ENCODE measurements at places on chromosomes 3 and 15.
A peak's percentile ranks its signal among the peaks of the same experiment; 100 is the strongest.

GRCh38 chr15:64688770-64689169 lies 86.6 kb downstream of the RBPMS2 start:
- DNase-seq = no peak

DNA sequence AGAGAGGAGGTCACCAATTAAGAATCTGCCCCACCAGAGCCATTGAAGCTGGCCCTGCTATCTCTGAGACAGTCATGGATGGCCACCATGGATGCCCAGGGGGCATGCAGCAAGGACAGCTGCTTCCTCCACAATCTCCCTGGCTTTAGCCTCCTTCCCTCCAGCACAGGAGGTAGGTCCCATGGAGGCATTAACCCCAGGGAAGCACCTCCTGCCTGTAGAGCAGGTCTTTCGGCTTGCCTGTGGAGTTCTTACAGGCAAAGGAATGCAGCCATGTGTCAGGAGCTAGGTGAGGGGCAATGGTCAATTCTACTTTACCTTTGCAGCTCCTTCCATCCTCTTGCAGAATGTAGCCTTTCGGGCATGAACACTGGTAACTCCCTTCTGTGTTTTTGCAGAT lies 93.8 kb downstream of the DUT start:
- DNase-seq = no peak

- DNase-seq = no peak
Observed at GRCh38 chr3:183069086-183069485, 30.2 kb downstream of the MCCC1 start.

DNA sequence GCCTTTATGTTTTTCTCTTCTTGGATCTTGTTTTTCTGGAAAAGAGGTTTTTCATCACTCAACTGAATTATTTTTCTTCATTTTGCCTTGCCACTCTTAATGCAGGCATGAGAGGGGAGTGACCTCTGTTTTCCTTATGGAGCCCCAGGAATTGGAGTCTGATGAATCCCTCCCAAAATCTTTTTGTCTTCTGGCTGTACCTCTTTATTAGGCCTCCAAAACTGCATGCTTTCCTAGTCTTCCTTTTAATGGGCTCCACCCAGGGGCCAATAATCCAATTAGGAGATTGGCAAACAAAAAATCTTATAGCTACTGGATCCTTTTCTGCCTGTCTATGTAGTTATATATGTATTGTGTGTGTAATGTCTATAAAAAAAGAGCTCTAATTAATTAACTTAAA lies 192.4 kb upstream of the PEX5L start:
- DNase-seq = no peak

GRCh38 chr3:177622520-177622919 lies 425.2 kb upstream of the TBL1XR1 start:
- no peak for DNase-seq

GRCh38 chr3:38588995-38589937 lies 60.2 kb downstream of the SCN5A start:
- peak; percentile 28 for DNase-seq

- DNase-seq = no peak
Observed at GRCh38 chr15:57122080-57122840, 203.8 kb downstream of the TCF12 start.

- peak; percentile 71 for DNase-seq
Observed at GRCh38 chr3:134029734-134030378, at the start of gene SLCO2A1. Gene SLCO2A1, minus strand, starts transcription at chr3:134029925. Its CDS starts 123 bp downstream, at chr3:134029802.

- DNase-seq = no peak
Observed at GRCh38 chr3:23942546-23942945, 2.5 kb upstream of the NR1D2 start.

DNA sequence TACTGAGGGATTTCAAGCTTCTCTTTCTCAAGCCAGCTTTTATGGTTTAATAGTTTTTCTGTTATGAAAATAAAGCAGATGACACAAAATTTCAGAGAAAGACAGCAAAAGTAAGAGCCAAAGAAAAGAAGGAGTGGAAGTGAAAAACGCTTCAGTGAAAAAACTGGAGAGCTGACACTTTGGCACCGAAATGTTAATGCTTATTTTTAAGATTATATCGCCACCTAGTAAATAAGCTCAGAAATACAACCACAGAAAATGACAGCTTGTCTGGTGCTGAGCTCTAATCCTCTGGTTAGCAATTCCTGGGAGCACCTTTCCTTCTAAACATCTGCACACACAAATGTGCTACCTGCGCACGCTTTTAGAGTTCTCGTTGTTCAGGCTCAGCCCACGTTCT lies 101.6 kb downstream of the ZPLD1 start:
- DNase-seq = no peak

DNA sequence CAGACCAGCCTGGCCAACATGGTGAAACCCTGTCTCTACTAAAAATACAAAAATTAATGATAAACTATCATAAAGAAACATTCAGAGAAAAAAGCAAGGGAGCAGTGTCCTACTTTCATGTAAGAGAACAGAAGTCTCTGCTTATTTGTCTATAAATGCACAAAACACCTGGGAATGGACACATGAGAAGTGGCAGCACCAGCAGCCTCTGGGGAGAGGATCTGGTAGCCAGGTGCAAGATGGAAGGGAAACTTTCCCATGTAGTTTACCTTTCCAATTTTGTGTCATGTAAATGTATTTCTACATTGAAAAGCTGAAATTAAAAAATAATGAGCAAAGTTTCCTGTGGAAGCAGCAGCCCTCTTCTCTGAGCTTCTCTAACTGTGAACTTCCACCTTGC lies 18.8 kb downstream of the SCAP start:
- DNase-seq = no peak

DNA sequence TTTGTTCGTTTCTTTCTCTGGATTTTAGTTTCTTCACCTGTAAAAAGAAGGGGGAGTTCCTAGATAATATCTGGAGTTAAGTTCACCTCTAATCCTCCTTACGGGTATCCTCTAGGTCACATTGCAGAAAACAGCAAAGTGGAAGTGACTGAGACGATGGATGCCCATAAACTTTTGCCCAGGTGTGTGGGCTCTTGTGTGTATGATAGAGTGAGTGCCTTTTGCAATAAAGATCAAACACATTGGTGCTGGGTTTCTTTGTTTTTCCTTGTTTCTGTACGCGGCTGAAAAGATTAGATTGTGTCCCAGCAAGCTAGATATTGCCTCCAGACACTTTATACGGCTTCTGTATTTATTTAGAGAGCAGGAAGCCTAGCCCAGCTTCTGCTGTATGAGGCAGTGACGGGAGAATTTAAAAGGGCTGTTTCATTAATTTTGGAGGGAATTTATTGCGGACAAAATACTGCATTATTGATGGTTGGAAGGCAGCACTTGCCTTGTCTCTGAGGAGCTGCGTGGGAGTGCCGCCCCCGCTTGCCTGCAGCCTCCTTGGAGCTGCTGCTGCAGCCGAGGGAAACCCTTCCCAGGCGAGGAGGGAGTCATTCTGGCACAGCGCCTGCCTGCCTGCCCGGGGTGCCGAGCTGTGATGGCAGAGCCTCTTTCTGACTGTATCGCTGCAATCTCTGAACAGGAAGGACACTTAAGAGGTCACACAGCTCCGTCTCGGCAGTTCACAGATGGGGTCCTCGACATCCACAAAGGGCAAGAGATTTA lies 38.5 kb downstream of the PYDC2 start:
- DNase-seq = no peak

DNA sequence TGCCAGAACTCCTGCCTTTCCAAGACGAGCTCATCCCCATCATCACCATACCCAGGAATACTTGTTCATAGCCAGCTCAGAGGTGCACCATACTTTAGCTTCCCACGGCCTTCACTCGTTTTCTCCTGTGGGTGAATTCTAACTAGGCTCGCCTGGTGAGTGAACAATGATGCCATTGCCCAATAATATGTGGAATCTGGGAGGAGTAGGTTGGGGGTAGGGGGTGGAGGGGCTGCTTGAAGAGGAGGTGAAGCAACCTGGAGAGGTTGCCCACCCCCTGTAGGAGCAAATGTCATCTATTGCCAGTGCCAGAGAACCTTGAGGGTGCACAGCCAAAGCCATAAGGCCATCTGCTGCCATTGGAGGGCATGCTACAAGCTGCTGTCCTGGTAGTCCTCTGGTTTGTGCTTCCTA lies 592 bp upstream of the ZNF445 start:
- no peak for DNase-seq

GRCh38 chr3:62027796-62028195 lies 345.6 kb downstream of the FEZF2 start:
- no peak for DNase-seq

DNA sequence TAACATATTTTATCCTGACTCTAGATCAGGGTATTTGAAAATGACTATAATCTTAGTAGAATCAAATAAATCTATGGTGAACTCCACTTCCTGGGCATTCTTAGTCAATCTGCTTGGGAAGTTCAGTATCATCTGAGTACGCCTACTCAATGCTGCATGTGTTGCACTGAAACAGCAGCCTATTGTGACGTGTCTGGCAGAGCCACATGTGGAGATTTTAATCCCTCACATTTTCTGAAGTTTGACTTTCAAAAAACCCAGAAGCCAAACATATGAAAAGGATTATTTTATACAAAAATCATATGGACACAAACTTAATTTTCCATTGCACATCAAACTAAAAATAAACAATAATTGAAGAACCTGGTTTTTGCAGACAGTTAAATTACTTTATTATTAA lies 798.3 kb downstream of the ROBO1 start:
- DNase-seq = no peak

GRCh38 chr15:46778876-46779275 lies 938.4 kb upstream of the SEMA6D start:
- no peak for DNase-seq

DNA sequence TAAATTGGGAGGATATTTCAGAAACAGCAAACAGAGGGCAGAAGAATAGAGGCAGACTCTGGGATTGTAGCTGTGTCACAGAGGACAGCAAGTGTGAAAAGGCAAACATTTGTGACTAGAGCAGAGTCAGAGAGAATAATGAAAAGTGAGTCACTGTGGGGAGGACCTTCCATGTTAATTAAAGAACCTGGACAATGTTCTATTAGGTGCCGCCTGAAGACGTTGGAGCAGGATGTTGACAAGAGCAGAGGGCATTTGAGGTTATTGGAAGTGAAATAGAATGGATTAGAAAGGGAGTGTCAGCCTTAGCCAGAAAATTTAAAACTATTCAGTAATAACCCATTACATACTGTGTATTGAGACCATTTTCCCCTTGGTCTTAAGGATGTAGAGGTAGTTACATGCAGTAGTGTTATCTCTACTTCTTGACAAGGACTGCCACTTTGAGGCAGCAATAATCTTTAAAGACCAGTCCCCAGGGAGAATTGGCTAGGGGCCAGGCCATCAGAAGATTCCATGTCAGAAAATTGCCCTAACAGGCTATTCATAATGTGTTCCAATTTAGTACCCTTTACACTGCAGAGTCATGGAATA lies 5.8 kb downstream of the ACKR2 start:
- DNase-seq = no peak

- DNase-seq = no peak
Observed at GRCh38 chr15:34582461-34583371, 735 bp downstream of the GOLGA8B start.

GRCh38 chr15:68644083-68644904 lies 65.5 kb downstream of the CORO2B start:
- DNase-seq = peak; percentile 12

- DNase-seq = no peak
Observed at GRCh38 chr15:34336991-34337556, 507 bp downstream of the SLC12A6 start.

DNA sequence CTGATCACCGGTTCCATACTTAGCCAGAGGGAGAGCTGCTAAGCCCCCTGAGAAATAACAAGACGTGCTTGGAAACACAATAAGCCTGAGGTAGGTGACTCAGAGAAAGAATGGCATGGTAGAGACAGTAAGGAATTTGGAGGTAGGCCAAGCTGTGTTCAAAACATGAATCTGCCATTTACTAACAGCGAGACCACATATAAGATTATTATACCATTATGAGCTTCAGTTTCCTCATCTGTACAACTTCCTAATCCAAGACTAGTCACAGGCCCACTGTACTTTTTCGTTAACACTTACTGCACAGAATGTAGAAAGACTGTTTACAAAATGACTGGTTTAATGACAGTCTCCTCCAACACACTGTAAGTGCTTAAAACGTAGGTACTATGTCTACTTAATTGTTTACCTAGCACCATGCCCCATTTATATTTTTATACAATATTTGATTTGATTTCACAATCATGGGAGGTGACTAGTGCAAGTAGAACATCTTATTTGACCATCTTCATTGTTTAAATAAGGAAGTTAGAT lies 25.7 kb downstream of the ATOSA start:
- no peak for DNase-seq

- no peak for DNase-seq
Observed at GRCh38 chr15:48440084-48440483, 108.9 kb downstream of the DUT start.

DNA sequence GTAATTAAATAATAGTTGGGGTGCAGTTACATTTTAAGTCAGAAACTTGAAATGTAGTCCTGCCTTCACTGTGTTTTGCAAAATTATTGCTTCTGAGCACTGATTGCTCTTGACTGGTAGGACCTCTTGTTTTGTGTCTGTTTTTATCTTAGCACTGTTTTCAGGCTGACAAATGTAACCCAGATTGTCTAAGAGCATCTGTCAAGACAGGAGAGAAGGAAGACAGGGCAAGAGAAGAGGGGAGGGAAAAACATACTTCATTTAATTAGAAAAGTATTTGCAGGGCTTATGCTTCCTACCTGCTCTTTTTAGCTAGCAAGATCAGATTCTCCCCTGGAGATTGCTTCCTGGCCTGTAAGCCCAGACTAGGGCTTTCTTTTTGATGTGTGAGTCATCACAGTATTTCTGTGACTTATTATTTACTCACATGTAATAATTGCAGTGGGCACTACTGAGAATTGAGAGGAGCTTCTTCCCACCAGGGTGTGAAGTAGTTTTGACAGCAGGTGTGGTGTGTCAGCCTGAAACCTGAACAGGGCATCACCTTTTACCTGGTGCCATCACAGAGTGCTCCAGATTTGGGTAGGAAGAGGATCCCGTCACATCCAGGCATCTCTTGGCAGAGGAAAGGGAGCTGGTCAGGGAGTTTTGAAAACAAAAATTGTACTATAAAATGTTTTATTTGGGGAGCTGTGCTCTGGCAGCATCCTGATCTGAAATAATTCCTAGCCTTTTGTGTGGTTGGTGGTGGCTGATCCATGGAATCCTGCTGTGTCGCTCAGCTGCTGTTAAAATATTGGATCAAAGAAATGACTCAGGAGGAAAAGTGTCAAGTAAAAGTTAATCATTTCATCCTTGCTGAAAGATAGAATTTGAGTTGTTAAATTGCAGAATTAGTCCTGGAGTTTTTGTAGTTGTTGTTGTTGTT lies 98.2 kb downstream of the TMEM108 start:
- no peak for DNase-seq

DNA sequence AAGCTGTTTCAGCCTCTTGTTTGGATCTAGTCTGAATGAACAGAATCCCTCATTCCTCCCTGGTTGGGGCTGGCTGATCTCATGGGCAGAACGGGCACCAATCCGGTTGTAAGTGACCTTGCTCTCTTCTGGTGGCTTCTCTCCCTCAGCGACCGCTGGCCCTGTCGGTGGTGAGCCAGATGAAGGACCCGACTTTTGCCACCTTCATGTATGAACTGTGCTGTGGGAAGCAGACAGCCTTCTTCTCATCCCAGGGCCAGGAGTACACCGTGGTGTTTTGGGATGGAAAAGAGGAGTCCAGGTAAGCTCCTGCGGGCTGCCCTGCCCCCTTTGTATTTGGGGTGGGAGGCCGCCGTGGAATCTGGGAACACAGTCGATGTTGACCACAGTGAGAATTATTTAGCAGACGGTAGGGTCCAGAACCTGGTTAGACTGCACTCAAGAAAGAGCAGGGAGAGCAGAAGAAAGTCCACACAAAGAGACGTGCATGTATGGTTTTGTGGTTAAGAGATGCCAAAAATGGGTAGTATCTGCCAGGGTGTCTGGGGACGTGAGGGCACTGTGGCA lies 138.8 kb downstream of the LRRK1 start:
- peak; percentile 47 for DNase-seq

GRCh38 chr3:16884084-16884747 lies 539 bp upstream of the PLCL2 start:
- peak; percentile 84 for DNase-seq

- DNase-seq = no peak
Observed at GRCh38 chr3:182241766-182242488, 530.2 kb downstream of the SOX2 start.

Measured in left forelimb (tissue), 1 donor.